ENCODE measurements at places on chromosomes 13 and 19.

GRCh38 chr19:49116544-49116943 lies 2.4 kb downstream of the LIN7B start:
- H3K4me3 ChIP-seq: no peak overlapping the region
- H3K27ac ChIP-seq: no peak overlapping the region
- DNase-seq: no peak
- H3K4me1 ChIP-seq: peaks cover 48% of the 10 kb centered on the region
- peaks cover 10% of the 10 kb centered on the region for H3K27me3 ChIP-seq

GRCh38 chr13:113612607-113613006 lies 28.1 kb downstream of the TFDP1 start:
- H3K4me3 ChIP-seq: no peak overlapping the region
- H3K36me3 ChIP-seq: peaks cover 22% of the 10 kb centered on the region
- no peak overlapping the region for H3K27ac ChIP-seq
- no peaks in the 10 kb centered on the region for H3K4me1 ChIP-seq
- DNase-seq: no peak
- no peaks in the 10 kb centered on the region for H3K27me3 ChIP-seq

- no peak overlapping the region for H3K27ac ChIP-seq
- DNase-seq: no peak
- no peaks in the 10 kb centered on the region for H3K4me1 ChIP-seq
Observed at GRCh38 chr19:21617740-21618339, 112.4 kb downstream of the ZNF429 start.

DNA sequence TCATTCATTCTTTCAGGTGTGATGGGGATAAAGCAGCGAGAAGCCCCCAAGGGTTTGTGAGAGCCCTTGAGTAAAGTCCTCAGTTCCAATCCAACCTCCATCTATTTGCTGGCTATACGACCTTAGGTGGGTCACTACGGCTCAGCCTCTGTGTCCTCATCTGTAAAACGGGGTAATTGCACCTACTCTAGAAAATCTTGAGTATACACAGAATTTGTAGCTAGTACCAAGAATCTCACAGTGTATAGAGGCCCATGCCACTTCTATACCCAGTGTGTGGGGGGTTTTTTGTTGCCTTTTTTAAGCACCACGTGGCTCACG lies 406 bp upstream of the DNMT1 start:
- H3K27ac ChIP-seq: peak overlapping the region; percentile 64
- H3K4me3 ChIP-seq: peak overlapping the region; percentile 87
- H3K27me3 ChIP-seq: no peaks in the 10 kb centered on the region
- no peak for DNase-seq

GRCh38 chr19:38319421-38320258 lies at the start of gene KCNK6:
KCNK6 (plus strand) TSS chr19:38319845; CDS start chr19:38319951, 106 bp downstream.
- H3K27me3 ChIP-seq: no peaks in the 10 kb centered on the region
- no peaks in the 10 kb centered on the region for H3K36me3 ChIP-seq
- peak within 1 kb of the TSS; percentile 53 for H3K27ac ChIP-seq

DNA sequence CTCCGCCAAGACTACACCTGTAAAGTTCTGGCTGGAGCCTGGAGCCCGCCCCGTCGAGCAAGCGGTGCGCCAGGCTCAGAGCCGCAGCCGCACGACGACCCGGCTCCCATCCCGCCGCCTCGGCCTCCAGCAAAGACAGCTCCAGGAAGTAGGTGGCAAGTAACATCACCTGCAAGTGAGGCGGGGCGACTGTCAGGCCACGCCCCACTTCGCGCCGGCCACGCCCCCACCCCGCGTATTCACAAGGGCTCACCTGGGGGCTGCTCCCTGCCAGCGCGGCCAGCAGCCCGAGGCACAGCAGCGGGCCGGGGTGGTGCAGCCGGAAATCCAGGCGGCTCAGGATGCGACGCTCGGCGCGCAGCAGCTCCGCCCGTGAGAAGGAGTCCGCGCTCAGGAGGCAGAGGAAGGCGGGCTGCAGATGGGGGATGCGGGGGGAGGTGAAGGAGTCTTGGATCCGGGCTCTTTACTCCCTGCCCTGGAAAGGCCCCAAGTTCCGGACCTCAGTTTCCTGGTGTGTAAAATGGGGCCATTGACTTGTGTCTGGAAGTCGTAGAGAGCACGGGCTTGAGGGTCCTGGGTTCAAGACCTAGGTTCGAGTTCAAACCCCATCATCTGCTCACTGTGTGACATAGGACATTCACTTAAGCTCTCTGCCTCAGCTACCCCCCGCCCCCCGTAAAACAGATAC lies 3.2 kb downstream of the CCNP start:
- peak overlapping the region; percentile 4 for H3K4me3 ChIP-seq
- peaks cover 85% of the 10 kb centered on the region for H3K27me3 ChIP-seq
- no peaks in the 10 kb centered on the region for H3K36me3 ChIP-seq
- no peak overlapping the region for H3K27ac ChIP-seq

DNA sequence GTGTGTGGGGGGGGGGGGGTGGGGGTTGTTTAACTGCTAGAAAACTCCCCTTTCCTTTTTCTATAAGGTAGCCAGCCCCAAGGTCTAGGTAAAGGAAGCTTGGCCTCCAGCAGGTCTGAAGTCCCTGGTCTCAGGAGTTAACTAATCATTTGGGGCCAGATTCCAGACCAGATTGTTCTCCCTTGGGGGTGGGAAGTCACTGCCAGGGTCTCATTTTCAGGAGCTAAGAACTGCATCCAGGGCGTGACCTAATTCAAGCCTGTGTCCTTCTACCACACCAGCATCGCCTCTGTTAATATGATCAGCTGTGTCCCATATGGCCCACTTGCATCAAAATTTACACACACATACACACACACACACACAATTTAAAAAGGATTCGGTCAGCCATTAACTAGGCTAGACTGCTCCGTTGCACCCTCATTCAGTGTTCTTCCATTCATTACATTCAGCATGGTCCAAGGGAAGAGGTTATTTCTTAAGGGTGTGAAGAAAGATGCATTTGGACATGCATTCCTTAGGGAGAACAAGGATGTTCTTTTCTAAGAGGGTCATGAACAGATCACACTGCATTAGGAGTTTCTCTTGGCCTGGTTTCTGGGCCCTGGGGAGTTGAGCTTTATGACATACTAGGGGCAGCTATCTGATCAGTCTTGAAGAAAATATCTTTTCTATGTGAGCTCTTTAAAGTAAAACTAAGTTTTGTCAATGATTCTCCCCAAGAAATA lies 91.0 kb downstream of the FGF14 start:
- no peak for DNase-seq
- no peaks in the 10 kb centered on the region for H3K36me3 ChIP-seq

DNA sequence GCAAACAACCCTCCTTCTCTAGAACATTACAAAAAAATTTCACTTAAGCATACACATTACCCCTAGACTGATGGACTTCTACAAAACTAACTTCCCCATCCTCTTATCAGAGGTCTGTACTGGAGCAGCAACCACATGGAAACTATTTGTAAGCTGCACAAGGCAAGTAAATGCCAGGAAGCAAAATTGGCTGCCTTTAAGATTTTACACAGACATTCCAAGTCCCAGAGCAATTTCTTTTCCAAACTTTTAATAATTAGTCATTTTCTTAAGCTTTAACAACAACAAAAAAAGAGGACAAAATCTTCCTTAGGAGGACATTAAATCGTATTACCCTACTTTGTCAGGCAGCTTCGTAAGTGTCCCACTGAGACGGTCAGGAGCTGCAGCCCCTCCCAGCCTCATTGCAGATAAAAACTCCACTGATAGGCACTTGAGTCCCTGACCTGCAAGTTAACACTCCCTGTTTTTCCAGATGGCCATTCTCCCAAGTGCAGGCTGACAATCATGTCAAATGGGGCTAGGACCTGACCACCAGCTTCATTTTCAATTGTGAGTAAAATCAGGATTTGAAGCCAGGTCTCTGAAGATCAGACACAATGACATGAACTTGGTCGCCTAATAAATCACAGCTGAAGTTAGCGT lies 680.1 kb downstream of the DIAPH3 start:
- H3K36me3 ChIP-seq: no peaks in the 10 kb centered on the region
- H3K4me1 ChIP-seq: no peaks in the 10 kb centered on the region
- H3K4me3 ChIP-seq: no peak overlapping the region
- DNase-seq: no peak
- H3K27ac ChIP-seq: no peak overlapping the region
- H3K27me3 ChIP-seq: no peaks in the 10 kb centered on the region

GRCh38 chr13:111845621-111846351 lies 221.2 kb upstream of the SOX1 start:
- peaks cover 22% of the 10 kb centered on the region for H3K27me3 ChIP-seq
- no peak overlapping the region for H3K4me3 ChIP-seq
- no peak for DNase-seq
- H3K27ac ChIP-seq: no peak overlapping the region
- no peaks in the 10 kb centered on the region for H3K4me1 ChIP-seq
- no peaks in the 10 kb centered on the region for H3K36me3 ChIP-seq

DNA sequence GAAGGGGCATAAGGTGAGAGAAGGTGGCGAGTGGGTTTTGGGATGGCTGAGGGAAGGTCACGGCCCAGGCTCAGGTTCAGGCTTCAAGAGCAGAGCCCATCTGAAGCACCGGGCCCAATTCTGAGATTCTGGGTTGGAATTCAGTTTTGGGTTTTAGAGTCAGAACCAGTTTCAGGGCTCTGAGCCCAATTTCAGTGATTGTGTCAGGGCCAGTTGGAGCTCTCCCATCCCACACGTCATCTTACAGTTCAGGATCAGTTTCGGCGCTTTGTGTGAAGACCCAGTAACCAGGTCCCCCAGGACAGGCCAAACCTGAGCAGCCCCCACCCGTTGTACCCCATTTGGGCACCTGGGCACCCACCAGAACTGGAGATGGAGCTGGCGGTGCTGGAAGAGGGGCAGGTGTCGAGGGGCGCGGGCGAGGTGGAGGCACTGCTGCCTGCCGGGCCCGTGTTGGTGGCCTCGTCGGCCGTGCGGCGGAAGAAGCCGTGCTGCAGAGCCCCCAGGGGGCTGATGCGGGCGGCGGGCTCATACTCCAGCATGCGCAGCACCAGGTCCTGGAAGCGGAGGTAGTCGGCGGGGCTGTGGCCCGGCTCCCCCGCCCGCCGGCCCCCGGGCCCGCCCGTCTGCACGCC lies 7.5 kb downstream of the DYRK1B start:
- no peak overlapping the region for H3K27ac ChIP-seq
- no peak overlapping the region for H3K4me3 ChIP-seq
- peaks cover 16% of the 10 kb centered on the region for H3K36me3 ChIP-seq
- no peaks in the 10 kb centered on the region for H3K27me3 ChIP-seq

DNA sequence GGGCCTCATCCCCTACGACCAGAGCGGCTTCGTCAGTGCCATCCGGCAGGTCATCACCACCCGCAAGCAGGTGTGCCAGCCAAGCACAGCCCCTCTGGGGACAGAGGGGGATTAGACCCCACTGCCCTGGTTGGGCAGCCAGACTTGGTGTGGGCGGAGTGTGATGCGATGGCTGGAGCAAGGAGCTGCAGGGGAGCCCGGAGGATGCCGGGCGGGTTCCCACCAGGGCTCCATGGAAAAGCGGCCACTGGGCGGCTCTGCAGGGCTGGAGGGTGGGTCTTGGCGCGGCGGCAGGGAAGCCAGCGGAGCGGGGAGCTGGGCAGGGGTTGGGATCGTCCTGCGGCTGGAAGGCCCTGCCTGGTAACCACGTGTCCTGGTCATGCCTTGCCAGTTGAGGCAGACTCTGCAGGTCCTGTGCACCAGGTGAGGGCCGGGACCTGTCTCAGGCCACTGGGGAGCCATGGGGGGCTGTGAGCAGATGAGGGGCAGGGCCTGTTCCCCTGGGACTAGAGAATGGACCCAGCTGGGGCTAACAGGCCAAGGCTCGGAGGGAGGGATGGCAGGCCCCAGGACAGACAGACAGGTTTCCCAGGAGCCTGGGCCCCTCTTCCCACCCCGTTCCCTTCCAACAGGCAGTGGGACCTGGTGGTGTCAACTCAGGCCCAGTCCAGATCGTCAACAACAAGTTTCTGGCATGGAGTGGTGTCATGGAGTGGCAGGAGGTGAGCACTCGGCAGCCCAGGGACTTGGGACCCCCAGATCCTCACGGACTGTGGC lies 6.3 kb downstream of the PTOV1 start:
- no peak overlapping the region for H3K4me3 ChIP-seq
- H3K4me1 ChIP-seq: peaks cover 17% of the 10 kb centered on the region
- no peaks in the 10 kb centered on the region for H3K27me3 ChIP-seq

DNA sequence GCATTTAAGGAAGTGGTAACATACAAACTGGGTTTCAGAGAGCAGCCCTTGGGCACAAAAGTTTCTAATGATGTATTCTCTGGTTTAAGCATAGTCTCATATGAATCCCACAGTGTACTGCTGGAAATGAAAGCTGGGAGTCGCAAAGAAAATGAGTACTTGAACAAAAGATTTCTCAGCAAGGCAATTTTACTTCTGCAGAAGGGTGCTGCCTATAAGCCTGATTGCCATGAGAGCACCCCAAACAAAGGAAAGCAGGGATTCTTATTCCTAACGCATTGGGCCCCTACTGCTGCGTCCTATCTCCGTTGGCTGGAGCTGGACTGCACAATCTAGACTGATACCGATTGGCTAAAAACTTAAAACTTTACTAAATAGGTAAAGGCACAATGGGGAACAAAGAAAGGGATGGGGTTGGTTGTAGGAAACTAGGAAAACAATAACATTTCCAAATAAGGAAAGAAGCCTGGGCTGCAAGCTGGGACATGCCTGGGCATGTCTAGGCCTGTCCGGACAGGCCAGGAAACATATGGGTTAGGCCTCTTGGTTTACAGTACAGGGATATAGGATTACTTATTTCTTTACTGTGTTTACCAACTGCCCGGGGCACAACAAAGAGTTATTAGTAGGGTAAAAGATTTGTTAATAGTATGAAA lies 27.4 kb upstream of the VN1R4 start:
- H3K4me3 ChIP-seq: no peak overlapping the region
- peaks cover 3% of the 10 kb centered on the region for H3K36me3 ChIP-seq
- DNase-seq: no peak
- H3K27ac ChIP-seq: no peak overlapping the region

DNA sequence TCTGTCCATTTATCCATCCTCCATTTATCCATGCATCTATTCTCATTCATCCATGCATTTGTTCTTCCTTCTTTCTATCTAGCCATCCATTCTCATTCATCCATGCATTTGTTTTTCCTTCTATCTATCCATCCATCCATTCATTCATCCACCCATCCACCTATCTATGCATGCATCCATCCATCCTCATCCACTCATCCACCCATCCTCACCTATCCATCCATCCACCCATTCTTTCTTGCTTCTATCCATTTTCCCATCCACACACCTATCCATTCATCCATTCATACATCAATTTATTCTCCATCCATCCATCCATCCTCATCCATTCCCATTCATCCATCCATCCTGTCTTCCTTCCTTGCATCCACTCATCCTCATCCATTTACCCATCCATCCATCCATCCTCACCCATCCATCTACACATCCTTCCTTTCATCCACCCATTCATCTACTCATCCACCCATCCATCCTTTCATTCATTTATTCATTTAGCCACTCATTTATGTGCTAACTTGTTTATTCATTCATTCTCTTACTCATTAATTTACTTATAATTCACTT lies 20.3 kb downstream of the ACTL9 start:
- DNase-seq: no peak
- no peaks in the 10 kb centered on the region for H3K36me3 ChIP-seq
- H3K4me1 ChIP-seq: no peaks in the 10 kb centered on the region
- no peak overlapping the region for H3K4me3 ChIP-seq
